NCI-H774 (cell line): ENCODE measurements at places on chromosomes 12 and 14.

- no peak for DNase-seq
These were observed 18.9 kb downstream of the CCDC88C start for GRCh38 chr14:91398707-91399106.

GRCh38 chr14:41986083-41986645, 379.5 kb downstream of the LRFN5 start:
- no peak for DNase-seq

GRCh38 chr14:71348394-71348793, 441.1 kb downstream of the PCNX1 start:
- DNase-seq: no peak

DNA sequence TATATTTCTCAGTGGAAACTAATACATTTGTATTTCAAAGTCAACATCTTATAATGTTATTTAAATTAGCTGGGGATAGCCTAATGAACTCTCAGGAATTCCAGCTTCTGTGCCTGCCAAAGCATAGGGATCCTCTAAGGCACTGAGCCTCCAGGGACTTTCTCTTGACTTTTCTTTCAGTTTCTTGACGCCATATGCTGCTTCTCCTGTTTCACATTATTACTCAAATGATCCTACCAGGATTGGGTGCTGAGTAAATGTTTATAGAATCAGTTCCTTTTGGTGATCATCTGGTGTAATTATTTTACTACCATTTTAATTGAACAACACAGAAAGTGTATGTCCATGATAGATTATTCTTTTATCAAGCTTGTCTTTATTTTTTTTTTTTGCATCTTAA, 7.9 kb downstream of the METTL25 start:
- DNase-seq: no peak

GRCh38 chr12:56628671-56629458, 1.3 kb downstream of the BAZ2A start:
- DNase-seq: peak; percentile 4

- DNase-seq: no peak
These were observed 233.3 kb upstream of the FLRT2 start for GRCh38 chr14:85296456-85297210.
